ENCODE measurements at places on chromosomes 5 and 9. TPM values are rescaled to one million over a fixed set of nuclear protein-coding genes. Genes with fewer than 3 reads are reported as not detected.

Gene FBXL7
- total RNA-seq, result 12.0 TPM

DNA sequence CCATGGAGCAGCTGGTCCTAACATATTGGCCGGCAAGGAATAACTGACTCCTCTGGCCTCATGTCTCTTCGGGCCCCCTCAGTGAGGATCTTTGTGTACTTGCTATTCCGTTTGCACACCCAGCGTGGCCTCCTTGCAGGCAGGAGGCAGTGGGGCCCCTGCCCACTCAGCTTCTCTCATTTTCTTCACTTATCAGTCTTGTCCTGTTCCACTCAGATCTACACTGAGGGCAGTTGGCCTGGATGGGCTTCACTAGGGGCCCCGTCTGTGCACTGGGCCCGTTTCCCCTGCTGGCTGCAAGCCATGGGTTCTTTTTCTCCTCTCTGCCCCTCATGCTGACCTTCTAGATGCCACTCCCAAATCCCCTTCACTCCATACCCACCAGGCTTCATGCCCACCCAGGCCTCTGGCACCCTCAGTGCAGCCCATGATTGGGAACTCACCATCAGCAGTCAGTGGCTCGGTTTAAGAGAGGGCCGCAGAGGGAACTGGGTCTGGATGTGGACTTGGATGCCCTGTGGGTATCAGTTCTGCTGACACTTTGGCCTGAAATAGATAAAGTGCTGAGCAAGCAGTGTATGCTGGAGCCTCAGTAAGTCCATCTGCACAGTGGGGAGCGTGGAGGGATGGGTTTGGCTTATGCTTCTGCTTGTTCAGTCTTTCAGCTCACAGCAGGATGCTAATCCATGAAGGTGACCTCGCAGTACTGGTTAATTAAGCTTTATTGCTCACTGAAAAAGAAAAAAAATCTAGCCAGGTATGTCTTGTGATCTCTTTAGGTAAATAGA, 57.9 kb downstream of the ERBIN start:
- no peaks in the 10 kb centered on the region for H3K36me3 ChIP-seq
- H3K4me3 ChIP-seq, result no peak overlapping the region
- no peaks in the 10 kb centered on the region for H3K4me1 ChIP-seq
- no peaks in the 10 kb centered on the region for H3K27me3 ChIP-seq

GRCh38 chr5:170263906-170264305, 31.1 kb downstream of the C5orf58 start:
- no peaks in the 10 kb centered on the region for H3K27me3 ChIP-seq
- H3K27ac ChIP-seq, result no peak overlapping the region
- H3K4me3 ChIP-seq, result no peak overlapping the region

Gene LAMC3
- 23.4 TPM for total RNA-seq

GRCh38 chr5:157212307-157212706, 31.7 kb downstream of the ITK start:
- DNase-seq, result no peak
- H3K4me1 ChIP-seq, result no peaks in the 10 kb centered on the region
- H3K27ac ChIP-seq, result no peak overlapping the region
- no peak overlapping the region for H3K4me3 ChIP-seq

Gene LHX2
- total RNA-seq, result not detected

Gene PCDHB7
- total RNA-seq, result 2.4 TPM

DNA sequence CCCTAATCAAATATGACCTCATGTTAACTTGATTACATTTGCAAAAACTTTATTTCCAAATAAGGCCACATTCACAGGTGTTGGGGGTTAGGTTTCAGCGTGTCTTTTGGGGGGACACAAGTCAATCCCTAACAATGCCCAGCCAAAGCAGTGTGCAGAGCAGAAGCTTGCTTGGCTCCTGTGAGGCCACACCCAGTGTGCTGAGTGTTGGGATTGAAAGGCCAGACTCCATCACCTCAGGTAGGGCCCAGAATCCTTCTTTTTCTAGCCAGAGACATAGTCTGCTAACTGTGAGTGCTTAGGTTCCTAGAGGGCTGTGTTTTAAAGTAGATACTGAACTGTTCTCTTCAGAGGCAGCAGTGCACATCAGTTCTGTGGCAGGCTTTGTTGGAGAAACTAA, 27.9 kb downstream of the KDM4C start:
- no peak for DNase-seq
- H3K27ac ChIP-seq, result no peak overlapping the region
- no peaks in the 10 kb centered on the region for H3K27me3 ChIP-seq
- no peaks in the 10 kb centered on the region for H3K36me3 ChIP-seq
- H3K4me3 ChIP-seq, result no peak overlapping the region

Gene NOP16
- total RNA-seq, result 24.0 TPM

DNA sequence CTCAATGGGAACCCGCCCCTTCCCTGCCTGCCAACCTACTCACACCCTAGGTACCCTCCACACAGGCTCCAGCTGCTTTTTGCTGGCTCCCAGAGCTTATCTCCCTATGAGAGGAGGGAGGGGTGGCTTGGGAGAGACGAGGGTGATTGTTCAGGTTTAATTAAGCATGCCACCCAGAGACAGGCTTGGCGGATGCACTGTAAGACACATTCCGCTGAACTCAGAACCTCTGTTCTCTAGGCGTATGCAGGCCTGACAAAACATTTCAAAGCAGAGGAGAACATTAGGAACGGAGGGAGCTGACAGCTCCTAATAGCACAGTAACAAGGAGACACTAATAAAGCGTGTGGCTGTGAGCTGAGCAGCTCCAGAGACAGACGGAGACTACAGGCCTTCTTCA, 80.1 kb downstream of the TRIM32 start:
- no peaks in the 10 kb centered on the region for H3K27me3 ChIP-seq
- no peaks in the 10 kb centered on the region for H3K4me1 ChIP-seq
- H3K36me3 ChIP-seq, result no peaks in the 10 kb centered on the region

- no peak for DNase-seq
- peaks cover 28% of the 10 kb centered on the region for H3K4me1 ChIP-seq
- no peak overlapping the region for H3K4me3 ChIP-seq
- H3K36me3 ChIP-seq, result no peaks in the 10 kb centered on the region
- H3K27me3 ChIP-seq, result no peaks in the 10 kb centered on the region
- no peak overlapping the region for H3K27ac ChIP-seq
Measured at GRCh38 chr5:163436515-163436914, 880 bp upstream of the CCNG1 start.

DNA sequence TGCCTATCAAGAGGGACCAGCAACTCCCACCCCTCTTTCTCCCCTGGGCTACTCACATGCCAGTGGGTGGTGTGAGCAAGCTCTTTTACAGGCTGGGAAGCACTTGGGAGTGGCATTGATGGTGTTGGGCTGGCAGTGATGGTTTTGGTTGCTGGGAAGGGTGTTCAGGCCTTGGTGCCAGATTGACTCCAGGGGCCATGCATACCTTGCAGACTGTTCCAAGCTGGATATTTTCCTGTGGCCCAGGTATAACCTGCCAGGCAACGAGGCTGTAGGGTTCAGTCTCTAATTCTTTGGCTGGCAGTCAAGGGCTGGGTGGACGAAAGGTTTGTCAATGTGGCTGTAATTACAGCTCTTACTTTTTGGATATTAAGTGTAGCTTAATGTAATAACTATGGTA, 177.3 kb downstream of the MACROH2A1 start:
- no peaks in the 10 kb centered on the region for H3K4me1 ChIP-seq
- H3K27ac ChIP-seq, result no peak overlapping the region
- H3K27me3 ChIP-seq, result no peaks in the 10 kb centered on the region
- no peaks in the 10 kb centered on the region for H3K36me3 ChIP-seq

GRCh38 chr5:8288334-8288733, 419.4 kb downstream of the MTRR start:
- no peak overlapping the region for H3K27ac ChIP-seq
- no peaks in the 10 kb centered on the region for H3K4me1 ChIP-seq
- no peaks in the 10 kb centered on the region for H3K36me3 ChIP-seq
- DNase-seq, result no peak

DNA sequence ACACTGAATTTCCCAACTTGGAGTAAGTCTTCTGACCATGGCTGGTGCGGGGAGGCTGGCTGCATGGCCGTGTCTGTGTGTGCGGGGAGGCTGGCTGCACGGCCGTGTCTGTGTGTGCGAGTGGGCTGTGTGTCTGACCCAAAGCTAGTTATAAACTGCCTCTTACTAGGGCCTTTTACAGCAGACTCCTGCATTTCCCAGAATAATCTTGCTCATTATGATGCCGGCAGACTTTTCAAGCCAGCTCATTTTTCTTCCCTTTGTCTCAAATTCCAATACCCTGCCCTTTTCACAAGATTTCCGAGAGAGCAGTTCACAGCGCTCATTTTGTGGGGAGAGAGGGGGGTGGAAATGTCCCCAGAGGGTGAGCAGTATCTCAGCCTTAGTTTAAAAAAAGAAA, 470.7 kb upstream of the BRINP1 start:
- H3K36me3 ChIP-seq, result no peaks in the 10 kb centered on the region
- no peak overlapping the region for H3K27ac ChIP-seq
- H3K4me1 ChIP-seq, result no peaks in the 10 kb centered on the region
- H3K27me3 ChIP-seq, result no peaks in the 10 kb centered on the region
- DNase-seq, result no peak
- H3K4me3 ChIP-seq, result no peak overlapping the region

DNA sequence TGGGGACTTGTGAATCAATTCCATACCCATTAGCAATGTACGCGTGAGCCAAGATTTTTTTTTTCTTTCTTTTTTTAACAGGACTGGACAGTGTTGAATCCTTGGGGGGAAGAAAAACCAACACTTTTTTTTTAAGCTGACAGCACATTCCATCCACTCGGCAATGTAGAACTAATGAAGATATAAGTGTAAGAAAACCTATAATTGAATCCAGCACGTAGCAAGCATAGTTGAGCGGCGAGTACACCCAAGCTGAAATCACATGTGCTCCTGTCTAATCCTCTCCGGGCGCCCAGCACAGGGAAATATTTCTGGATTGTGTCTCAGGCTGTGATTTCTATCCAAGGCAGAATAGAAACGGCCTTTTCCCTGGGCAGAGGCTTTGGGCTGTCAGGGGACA, 118.2 kb downstream of the BOD1 start:
- H3K4me1 ChIP-seq, result no peaks in the 10 kb centered on the region
- H3K4me3 ChIP-seq, result no peak overlapping the region
- H3K27ac ChIP-seq, result no peak overlapping the region
- H3K36me3 ChIP-seq, result no peaks in the 10 kb centered on the region

Gene FABP6
- total RNA-seq, result 1.2 TPM

Gene NKD2
- total RNA-seq, result 61.5 TPM

GRCh38 chr9:84748112-84748511, 78.6 kb downstream of the NTRK2 start:
- H3K4me1 ChIP-seq, result no peaks in the 10 kb centered on the region
- H3K4me3 ChIP-seq, result no peak overlapping the region
- H3K36me3 ChIP-seq, result no peaks in the 10 kb centered on the region

Gene TOPORS
- 13.2 TPM for total RNA-seq

GRCh38 chr5:61706751-61707150, 374.7 kb downstream of the ZSWIM6 start:
- H3K36me3 ChIP-seq, result no peaks in the 10 kb centered on the region
- no peaks in the 10 kb centered on the region for H3K27me3 ChIP-seq
- H3K4me3 ChIP-seq, result no peak overlapping the region
- no peak for DNase-seq

DNA sequence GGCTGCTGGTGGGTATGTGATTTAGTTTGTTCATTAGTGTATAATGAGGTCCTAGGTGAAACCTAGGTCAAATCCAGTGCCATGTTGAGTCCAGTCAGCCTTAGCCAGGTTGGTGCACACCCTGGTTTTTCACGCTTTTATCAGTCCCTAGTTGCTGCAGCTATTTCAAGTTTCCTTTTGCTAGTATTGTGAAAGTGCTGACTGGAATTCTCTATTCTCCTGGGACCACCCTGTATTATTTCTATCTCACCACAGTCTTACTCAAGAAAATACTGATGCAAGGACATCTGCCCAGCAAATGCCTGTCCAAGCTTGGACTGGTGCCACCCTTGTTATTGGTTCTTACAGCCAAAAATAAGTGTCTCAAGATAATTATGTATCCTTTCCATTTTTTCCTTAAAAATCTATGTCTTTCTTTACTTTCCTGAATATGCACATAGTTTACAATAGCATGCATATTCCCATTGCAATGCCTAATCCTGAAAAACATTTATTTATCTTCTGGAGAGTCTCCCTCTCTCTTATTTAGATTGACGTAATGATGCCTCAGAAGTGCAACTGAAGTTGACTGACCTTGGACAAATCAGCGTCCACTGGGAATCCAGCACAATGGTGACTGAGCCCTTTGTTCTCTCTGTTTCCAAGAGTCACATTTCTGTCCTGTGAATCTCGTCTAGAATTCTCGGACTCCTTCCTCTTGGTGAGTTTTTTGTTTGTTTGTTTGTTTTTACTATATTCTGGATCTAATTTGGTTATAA, 1075.0 kb downstream of the CDH9 start:
- H3K36me3 ChIP-seq, result no peaks in the 10 kb centered on the region
- no peaks in the 10 kb centered on the region for H3K27me3 ChIP-seq
- no peak for DNase-seq

Gene KCNV2
- total RNA-seq, result not detected

GRCh38 chr9:83006378-83006777, 56.6 kb downstream of the RASEF start:
- no peak overlapping the region for H3K4me3 ChIP-seq
- H3K27ac ChIP-seq, result no peak overlapping the region
- no peaks in the 10 kb centered on the region for H3K4me1 ChIP-seq

- H3K4me3 ChIP-seq, result no peak overlapping the region
- no peak overlapping the region for H3K27ac ChIP-seq
- no peaks in the 10 kb centered on the region for H3K4me1 ChIP-seq
- no peak for DNase-seq
- no peaks in the 10 kb centered on the region for H3K27me3 ChIP-seq
Measured at GRCh38 chr5:133538718-133539117, 73.6 kb downstream of the FSTL4 start.

Gene DHX29
- 26.9 TPM for total RNA-seq

Gene CERT1
- total RNA-seq, result 72.7 TPM
